Cardiac fibroblast (primary cell): ENCODE measurements at places on chromosomes 5 and 9.

GRCh38 chr5:79585116-79585515 lies 27.1 kb upstream of the TENT2 start:
- DNase-seq, result no peak

DNA sequence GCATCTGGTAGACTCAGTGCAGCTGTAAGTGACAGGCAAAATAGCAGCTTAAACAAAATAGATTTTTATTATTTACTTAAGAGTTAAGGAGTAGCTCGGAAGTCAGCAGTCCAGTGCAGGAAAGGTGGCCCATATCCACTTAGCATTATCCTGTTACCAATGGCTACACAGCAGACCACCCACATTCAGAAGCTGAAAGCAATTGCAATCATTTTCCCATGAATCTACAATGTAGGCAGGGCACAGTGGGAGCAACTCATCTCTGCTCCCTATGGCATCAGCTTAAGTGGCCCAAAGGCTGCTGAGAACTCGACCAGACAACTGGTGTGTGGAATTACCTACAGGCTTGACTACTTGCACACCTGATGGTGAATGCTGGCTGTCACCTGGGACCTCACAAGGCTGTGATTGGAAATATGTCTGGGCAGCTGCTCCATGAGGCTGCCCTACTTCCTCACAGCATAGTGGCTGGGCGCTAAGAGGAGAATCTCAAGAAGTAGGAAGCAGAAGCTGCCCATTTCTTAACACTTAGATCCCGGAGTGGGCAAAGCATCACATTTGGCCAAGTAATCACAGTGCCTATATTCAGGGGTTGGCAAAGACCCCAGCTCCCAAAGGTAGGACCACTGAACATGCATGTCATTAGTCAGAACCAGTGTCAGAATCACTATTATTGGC lies 56.4 kb downstream of the SNX18 start:
- DNase-seq, result no peak

DNA sequence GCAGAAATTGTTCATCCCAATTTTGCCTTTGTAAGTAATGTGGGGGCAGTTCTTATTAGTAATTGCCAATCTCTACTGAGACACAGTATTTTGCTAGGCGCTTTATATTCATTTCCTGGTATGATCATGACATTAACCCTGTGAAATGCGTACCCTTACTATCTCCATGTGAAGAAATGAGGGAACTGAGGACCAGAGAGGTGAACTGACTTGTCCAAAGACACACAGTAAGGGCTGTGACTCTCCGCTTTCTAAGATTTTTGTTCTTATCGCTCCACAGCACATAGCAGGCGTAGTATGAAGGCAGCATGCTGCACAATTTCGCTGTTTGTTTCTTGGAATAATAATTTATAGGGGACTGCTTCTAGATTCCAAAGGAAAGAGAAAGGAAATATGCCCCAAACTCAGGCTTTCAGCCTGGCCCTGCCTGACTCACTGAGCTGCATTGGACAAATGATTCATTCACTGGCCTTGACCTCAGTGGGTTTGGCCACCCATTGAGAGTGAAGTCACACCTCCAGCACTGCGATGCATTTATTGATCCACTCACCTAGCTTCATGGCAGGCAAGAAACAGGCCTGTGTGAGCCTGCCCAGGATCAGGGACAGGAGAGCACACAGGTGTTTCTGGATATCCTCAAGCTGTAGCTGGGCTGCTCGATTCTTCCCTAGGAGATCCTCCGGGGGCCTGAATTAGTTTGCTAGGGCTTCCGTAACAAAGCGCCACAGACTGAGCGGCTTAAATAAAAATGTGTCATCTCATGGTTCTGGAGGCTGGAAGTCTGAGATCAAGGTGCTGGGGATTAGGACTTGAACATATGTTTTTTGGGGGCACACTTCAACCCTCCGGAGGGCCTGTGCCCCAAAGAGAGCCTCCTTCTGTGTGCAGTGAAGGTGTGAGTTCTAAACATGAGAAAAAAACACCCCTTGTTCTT lies 7.2 kb upstream of the DUSP1 start:
- peak; percentile 75 for DNase-seq

GRCh38 chr9:86458191-86458855 lies 104.1 kb upstream of the TUT7 start:
- no peak for DNase-seq

GRCh38 chr5:172178301-172178987 lies 9.6 kb downstream of the STK10 start:
- DNase-seq, result no peak

DNA sequence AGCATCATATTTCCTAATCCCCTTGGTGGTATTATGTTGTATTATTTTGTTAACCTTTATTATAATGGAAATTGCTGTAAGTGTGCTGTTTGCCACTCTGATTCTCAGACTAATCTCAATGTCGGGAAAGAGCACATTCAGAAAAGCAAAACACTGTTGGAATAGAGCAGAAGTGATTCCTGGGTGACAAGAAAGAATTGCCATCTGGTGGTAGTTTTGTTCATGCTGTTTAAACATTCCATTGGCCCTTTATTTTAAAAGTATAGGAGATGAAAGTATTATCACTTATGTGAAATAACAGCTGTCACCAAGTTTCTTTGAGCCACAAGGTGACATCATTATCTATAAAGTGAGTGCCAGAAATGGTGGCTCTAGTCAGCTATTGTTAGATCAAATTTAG lies 301.3 kb upstream of the SGCD start:
- DNase-seq, result no peak
